ENCODE measurements at places on chromosomes 12 and 14. TPM values are rescaled to one million over a fixed set of nuclear protein-coding genes. Genes with fewer than 3 reads are reported as not detected.

The ACOT6 gene
- not detected for total RNA-seq

The KRT5 gene
- total RNA-seq: not detected

The DIO2 gene
- total RNA-seq: not detected

GRCh38 chr12:18283831-18284230, 22.5 kb downstream of the PIK3C2G start:
- no peaks in the 10 kb centered on the region for H3K27me3 ChIP-seq
- no peak overlapping the region for H3K4me3 ChIP-seq
- DNase-seq: no peak
- no peak overlapping the region for H3K27ac ChIP-seq

- no peak overlapping the region for H3K27ac ChIP-seq
- no peak overlapping the region for H3K4me3 ChIP-seq
- peaks cover 78% of the 10 kb centered on the region for H3K4me1 ChIP-seq
- H3K27me3 ChIP-seq: no peaks in the 10 kb centered on the region
Observed at GRCh38 chr14:100263141-100263540, 24.2 kb downstream of the YY1 start.

GRCh38 chr12:64895526-64895925, 71.1 kb downstream of the TBC1D30 start:
- H3K4me1 ChIP-seq: no peaks in the 10 kb centered on the region
- H3K36me3 ChIP-seq: no peaks in the 10 kb centered on the region
- H3K4me3 ChIP-seq: no peak overlapping the region
